ENCODE measurements at places on chromosomes 16 and 17. TPM values are rescaled to one million over a fixed set of nuclear protein-coding genes. Genes with fewer than 3 reads are reported as not detected.

ASPA gene
- 1.8 TPM for total RNA-seq

CACNA1H gene
- 17.6 TPM for total RNA-seq

MYO15A gene
- 0.08 TPM for total RNA-seq

SLC9A5 gene
- total RNA-seq: 0.37 TPM

KRTAP4-9 gene
- not detected for total RNA-seq

TENT4B gene
- 7.2 TPM for total RNA-seq

ZNF423 gene
- 0.03 TPM for total RNA-seq

SCNN1G gene
- not detected for total RNA-seq

ALDH3A1 gene
- total RNA-seq: not detected

KLHL11 gene
- total RNA-seq: 19.7 TPM

CLEC18B gene
- not detected for total RNA-seq

KRTAP16-1 gene
- not detected for total RNA-seq

BCAR1 gene
- total RNA-seq: 16.5 TPM

G6PC1 gene
- not detected for total RNA-seq

SLC12A3 gene
- total RNA-seq: not detected

MTSS2 gene
- 1.7 TPM for total RNA-seq

KRT28 gene
- not detected for total RNA-seq

CDR2L gene
- total RNA-seq: 3.9 TPM

CCDC92B gene
- total RNA-seq: 0.29 TPM

TMC7 gene
- 1.5 TPM for total RNA-seq

YBX2 gene
- total RNA-seq: 0.08 TPM

PRKCA gene
- 7.3 TPM for total RNA-seq

DUS2 gene
- total RNA-seq: 18.6 TPM

TXNL4B gene
- total RNA-seq: 11.0 TPM

KRT32 gene
- not detected for total RNA-seq

HBQ1 gene
- total RNA-seq: 2.2 TPM

ADAP2 gene
- total RNA-seq: 0.05 TPM

CIAO3 gene
- total RNA-seq: 34.3 TPM

Measured in SK-MEL-5 (cell line).